GOT3 (cell line): ENCODE measurements at places on chromosomes 1 and 21.
A peak's percentile ranks its signal among the peaks of the same experiment; 100 is the strongest.

- DNase-seq, result no peak
These were observed 52.4 kb downstream of the PHC2 start for GRCh38 chr1:33378524-33378923.

DNA sequence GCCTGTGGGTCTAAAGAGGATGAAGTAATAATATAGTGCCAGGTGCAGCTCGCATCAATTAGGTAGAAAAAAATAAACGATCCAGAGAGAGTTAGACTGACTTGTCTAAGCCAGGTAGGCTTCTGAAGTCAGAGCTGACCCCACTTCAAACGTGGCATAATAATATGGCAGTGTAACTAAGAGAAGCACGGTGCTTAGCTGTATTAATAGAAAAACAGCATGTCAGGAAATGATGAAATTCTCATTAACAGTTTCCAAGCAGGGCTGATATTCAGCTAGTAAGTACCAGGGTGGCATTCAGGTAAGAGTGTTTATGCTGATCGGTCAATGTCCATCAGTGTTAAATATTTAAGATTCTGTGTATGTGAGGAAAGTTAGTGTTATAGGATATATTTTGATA, 145.8 kb upstream of the SAMSN1 start:
- no peak for DNase-seq

- no peak for DNase-seq
These were observed 134.7 kb upstream of the VANGL1 start for GRCh38 chr1:115506924-115507589.

GRCh38 chr21:43938751-43939442, 73.2 kb upstream of the TRAPPC10 start:
- no peak for DNase-seq

DNA sequence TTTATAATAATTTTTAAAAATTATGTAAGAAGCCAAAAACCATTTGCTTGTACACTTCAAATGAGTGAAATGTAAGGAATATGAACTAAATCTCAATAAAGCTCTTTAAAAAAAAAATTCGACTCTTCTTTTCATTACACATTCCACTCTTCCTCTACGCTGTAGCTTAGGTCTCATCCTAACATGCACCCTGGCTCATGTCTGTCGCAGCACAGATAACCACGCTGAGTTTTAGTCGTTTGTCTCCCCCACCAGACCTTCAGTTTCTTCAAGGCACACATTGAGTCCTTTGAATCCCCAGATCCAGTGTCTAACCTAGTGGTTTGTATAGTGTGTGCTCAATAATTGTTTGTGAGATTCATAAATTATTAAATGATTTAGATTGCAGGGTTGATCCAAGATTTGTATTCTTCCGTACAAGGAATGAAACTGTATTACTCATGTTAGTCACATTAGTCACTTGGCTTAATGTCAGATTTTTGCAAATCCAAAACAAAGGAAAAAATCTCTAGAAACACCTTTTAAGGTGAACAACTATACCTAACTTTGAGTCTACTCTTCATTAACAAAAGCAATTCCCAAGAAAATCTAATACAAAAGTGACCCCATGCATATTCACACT, 57.3 kb downstream of the SLC25A24 start:
- DNase-seq, result no peak

DNA sequence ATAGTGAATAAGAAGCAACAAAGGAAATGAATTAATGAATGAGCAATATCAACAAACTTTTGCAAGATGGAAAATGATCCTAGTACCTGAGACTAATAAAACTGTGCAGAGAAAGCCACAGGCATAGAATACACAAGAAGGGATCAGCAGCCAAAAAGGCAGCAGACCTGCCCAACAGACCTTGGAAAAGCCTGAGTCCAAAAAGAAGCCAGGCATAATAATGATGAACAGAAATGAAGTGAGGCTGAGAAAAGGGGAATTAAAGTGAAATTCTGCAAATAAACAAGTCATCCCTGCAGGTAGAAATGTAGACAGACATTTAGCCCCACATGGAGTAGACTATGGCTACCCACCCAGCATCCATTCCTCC, 10.3 kb upstream of the PHTF1 start:
- no peak for DNase-seq

DNA sequence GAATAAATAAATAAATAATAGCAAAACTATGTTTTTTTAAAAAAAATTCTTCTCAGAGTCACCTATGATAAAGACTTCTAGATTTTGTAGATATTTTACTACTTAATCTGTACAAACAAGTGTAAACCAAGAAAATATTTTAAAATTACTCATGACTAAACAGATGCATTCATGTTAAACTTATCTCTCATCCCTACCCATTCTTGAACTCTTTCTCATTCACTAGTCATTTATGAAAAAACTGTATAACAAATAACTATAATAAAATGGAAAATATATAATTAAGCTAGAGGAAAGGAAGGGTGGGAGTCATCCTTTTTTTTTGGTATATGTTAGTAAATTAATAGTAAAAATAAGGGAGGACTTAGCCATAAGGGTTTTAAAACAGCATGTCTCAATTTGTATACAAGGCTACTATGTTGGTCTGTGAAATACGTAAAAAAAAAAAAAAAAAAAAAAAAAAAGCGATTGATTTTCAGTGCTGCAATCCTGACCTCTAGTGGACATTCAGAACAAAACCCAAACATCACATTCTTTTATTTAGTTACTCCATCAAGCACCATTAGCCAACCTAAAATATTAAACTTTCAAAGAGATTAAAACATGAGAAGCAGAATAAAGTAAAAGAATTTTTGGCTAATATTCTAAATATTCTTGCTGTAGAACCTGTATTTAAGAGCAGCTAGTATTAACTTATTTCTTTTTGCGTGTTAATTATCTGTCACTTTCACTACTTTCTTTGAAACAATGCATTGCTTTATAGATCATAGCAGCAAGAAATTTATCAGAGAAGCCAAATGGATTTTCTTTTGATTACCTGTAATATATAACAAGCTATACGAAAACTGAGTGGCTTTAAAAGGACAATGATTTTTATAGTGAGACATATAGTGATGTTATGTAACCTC, 255.8 kb upstream of the CACYBP start:
- DNase-seq, result no peak

- DNase-seq, result no peak
These were observed 4.7 kb downstream of the OR14I1 start for GRCh38 chr1:248697907-248698306.

GRCh38 chr1:35838693-35839245, 31.0 kb downstream of the AGO4 start:
- no peak for DNase-seq

DNA sequence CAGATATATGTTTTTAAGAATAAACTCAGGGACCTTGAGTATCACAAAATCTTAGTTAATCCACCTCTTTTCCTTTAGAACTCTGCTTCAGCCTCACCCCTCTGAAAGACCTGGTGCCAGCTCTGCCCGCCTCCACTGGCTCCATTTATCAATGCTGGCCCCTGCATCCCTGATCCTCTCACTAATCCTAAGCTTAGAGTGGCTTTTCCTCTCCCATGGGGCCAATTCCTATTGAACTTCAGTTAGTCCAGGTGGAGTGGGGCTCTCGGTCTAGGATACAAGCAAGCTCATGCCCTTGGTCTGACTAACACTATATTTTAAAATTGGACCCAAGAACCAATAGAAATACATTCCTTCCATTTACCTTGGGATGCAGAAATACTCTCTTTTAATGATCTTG, 87.0 kb downstream of the RGS7 start:
- no peak for DNase-seq

GRCh38 chr1:40315795-40316594, 1.1 kb downstream of the COL9A2 start:
- DNase-seq, result no peak

DNA sequence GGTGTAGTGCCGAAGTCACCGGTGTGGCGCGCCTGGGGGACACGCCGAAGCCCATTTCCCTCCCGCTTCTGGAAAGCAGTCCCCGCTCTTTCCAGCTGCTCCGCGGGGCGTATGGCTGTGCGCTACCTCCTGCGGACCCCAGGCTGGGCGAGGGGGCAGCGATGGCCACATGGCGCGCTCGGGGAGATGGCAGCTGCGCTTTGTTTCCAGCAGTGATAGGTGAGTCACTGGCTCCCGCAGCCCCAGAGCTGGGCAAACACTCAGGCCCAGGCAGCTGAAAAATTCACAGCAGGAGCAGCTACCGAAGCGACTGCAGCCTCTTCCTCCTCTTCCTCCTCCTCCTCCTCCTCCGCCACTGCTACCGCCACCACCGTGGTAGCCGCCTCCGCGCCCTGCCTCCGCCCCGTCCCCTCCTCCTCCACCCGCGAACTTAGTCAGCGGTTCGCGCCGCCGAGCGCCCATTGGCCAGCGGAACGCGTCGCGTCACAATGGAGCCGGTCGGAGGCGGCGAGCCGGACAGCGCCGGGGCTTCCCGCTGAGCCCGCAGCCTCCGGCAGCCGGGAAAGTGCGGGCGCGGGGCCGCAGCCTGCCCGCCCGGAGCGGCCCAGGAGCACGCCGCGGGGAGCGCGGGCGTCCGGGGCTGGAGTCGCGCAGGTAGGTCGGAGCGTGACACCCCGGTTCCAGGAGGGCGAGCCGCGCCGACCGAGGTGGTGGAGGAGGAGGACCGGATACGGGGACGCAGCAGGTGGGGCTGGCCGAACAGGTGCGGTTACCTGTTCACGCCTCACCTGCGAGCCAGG, at the start of gene LRRC8B:
Gene LRRC8B, plus strand, starts transcription at position 461 of the 800 bp plus-strand sequence. CDS start 57,822 bp downstream, outside the sequence.
- DNase-seq, result peak; percentile 20

DNA sequence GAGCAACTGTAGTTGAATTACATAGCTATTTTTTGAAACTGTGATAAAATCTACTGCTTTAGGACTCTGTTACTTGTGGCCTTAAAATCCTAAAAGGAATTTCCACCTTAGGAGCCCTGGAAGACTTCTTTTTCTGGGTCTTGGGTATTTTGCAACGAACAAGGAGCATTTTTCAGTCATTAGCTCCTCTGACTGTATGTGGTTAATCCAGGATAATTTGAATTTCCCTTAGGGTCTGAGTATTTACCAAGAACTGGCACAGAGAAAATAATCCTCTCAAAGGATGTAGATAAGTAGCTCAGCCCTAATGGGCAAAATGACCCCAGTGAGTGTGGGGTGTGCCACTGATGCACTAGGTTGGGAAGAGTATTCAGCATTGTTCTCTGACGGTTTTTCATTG, 170.4 kb downstream of the VAV3 start:
- DNase-seq, result no peak

GRCh38 chr1:51768971-51769588, 109.4 kb downstream of the NRDC start:
- DNase-seq, result no peak

DNA sequence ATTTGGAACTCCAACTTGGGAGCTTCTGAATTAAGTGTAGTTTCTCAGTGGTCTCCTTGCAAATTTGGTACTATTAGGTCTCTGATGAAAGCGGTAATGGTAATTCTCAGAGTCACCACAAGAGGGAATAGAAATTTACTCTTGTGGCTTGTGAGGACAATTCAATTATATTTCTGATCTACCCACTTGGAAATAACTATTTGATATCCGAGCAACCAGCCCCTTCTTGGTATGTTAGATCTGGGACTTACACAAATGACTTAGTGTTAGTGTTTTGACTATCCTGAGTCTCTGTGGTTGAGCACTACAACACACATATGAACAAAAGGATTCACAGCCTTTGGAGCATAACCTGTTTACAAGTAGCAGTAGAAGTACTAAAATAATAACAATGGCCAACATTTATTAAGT, 68.1 kb downstream of the RPS6KA1 start:
- no peak for DNase-seq

- no peak for DNase-seq
These were observed 2.9 kb upstream of the INAVA start for GRCh38 chr1:200891774-200892157.

DNA sequence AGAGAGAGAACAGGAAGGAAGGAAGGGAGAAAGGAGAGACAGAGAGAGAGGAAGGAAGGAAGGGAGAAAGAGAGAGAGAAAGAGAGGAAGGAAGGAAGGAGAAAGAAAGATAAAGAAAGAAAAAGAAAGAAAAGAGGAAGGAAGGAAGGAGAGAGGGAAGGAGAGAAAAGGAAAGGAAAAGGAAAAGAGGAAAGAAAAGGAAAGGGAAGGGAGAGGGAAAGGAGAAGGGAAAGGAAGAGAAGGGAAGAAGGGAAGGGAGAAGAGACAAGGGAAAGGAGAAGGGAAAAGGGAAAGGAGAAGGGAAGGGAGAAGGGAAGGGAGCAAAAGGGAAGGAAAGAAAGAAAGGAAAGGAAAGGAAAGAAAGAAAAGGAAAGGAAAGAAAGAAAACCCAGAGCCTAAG, 404.6 kb downstream of the DISC1 start:
- DNase-seq, result no peak

DNA sequence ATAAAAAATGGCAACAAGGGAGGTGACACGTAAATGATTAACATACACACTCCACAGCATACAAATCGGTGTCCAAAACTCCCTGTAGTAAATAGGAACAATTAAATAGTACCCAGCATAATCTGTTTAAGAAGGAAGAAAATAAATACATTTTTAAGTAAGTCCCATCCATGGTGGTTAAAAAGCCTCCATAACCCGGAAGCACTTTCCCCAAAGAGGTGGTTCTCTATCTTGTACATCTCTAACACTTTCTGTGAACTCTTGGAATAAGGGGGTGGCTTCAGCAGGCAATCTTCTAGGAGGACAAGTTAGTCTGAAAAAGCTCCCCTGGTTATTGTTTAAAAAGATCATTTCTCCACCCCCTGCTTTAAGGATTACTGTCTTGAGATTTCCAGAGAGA, 76.9 kb downstream of the PTPN14 start:
- DNase-seq, result no peak

DNA sequence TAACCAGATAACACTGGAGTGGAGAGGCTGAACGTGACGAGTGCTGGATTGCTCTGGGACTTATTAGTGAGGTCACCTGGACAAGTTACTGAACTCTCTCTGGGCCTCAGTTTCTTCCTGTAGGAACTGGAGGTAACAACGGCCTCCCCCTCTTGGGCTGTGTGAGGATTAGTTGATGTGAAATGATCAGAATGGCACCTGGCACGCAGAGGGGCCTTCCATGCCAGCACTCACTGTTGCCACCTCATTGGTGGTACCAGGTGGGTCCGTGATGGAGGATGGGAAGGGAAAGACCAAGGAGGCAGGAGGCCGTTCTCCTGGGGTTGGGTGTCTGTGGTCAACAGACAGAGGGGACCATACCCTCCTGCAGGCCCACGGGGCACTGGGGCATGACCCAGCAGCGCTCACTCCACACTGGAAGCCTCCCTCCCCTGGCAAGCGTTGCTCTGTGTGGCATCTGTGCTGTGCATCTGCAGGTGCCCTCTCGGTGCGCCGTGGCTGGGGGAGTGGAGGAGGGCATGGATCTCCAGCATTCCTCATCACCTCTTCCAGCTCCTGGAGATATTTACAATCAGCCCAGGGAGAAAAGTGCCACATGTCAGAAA, 349.5 kb upstream of the VAMP3 start:
- no peak for DNase-seq

- no peak for DNase-seq
These were observed 33.1 kb upstream of the ERRFI1 start for GRCh38 chr1:8059161-8059622.

DNA sequence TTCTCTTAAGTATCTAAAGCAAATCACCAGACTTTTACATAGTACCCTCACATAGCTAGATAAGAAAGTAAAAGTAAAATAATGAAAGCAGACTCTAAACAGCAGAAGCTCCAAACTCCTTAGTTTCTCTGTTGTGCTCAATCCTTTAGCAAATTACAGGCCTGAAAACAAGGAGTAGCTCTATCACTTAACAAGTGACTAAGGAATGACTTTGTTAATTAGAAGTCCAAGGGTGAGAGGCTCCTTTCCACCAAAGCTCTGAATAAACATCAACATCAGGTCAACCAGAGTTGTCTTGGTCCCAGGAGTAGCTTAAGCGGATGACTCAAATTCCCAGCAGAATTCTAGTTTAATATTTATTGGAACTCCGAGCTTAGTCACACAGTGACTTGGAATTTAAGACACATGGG, 5.9 kb downstream of the NRIP1 start:
- DNase-seq, result no peak
